Heart right ventricle (tissue), 16 donors: ENCODE measurements at places on chromosomes 3 and 15. TPM values are rescaled to one million over a fixed set of nuclear protein-coding genes. Genes with fewer than 3 reads are reported as not detected.

- no peak for DNase-seq
Observed at GRCh38 chr3:24227635-24228034, 267.0 kb downstream of the THRB start.

Gene PLA1A
- total RNA-seq: 1.4 TPM

- no peak for DNase-seq
Observed at GRCh38 chr15:47542312-47542989, 174.9 kb upstream of the SEMA6D start.

DNA sequence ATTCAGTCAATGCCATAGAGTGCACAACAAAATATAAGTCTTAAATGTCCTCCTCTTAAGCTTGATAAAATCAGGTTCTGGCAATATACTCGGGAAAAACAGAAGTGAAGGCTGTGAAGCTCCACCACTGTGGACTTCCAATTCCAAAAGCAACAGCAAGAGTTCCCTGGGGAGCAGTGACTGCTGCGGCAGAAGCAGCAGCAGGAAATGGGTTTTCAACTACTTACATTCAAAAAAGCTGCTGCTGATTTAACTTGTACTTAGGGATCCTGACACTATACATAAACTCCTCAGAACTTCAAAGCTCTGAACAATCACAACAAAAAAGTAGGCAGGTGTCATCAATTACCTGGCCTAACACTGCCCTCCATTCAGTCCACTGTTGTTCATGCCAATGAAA is 4.7 kb downstream of the CEP152 start:
- DNase-seq: no peak

DNA sequence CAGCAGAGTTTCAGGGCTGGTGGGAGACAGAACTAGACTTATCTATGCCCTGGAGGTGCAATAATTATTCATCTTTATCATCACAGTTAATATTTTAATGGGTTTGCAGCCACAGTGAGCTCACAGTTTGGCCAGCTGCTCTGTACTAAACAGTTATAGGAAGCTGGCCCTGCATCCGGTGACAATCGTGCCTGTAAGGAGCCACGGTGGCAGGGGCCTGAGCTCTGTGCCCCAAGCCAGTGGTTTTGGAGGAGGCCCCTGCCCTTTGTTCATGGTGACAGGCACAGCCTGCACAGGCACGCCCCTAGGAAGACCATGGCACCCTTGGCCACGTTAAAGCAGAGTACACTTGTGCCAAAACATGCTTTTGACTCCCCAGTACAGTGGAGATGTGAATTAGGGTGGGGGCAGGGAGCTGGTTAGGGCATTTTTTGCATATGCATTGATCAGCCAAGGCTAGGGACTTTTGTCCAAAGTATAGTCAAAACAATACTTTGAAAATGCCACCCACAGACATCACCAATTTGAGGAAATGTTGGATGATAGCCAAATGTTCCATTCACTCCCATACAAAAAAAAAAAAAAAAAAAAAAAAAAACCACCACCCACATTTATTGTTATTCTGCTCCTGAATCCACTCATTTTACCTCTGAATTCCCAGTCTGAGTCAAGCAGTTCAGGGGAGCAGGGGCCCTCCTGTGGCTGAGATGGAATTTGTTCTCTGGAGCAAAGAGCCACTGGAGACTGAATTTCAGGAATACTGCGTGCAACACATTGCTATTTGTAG is 3.4 kb upstream of the RFTN1 start:
- DNase-seq: no peak

GRCh38 chr3:5005367-5005766 is 26.1 kb downstream of the BHLHE40 start:
- DNase-seq: no peak

DNA sequence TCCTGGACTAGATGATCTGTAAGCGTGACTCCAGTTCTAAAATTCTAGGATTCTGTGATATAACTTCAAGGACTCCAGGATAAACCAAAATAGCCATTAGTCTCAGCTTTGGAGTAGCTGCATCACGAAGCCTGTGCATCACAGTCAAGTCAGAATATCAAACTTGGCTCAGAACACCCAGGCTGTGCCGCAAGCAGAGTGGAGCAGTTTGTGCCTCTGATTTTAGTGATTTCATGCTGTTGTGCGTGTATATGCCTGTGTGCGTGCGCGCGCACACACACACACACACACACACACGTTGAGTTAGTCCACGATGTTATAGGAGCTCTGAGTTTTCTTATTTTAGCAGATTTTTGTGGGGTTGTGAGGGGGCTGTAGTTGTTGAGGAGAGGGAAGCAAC is 356.6 kb upstream of the KCNH8 start:
- no peak for DNase-seq

Gene RFX7
- total RNA-seq: 8.7 TPM

DNA sequence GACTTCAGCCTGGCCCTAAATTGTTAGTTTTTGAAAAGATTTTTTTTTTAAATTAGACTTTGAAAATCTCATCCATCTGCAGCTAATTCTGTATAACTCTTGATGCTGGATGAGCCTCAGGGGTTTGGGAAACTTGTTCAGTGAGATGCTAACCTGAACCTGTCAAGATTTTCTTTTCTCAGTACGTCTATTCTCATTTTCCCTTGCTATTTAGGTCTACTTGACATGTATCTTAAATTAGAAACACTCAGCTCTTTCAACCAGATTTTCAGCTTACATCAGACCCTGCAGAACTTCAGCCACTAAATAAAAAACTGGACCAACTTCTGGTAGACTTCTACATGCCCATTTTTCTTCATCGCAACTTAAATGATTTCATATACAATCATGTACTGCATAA is 61.4 kb downstream of the MFSD1 start:
- no peak for DNase-seq

- DNase-seq: no peak
Observed at GRCh38 chr3:30259730-30260129, 346.7 kb upstream of the TGFBR2 start.

- DNase-seq: no peak
Observed at GRCh38 chr3:148759430-148759829, 61.7 kb downstream of the AGTR1 start.
